ENCODE measurements at places on chromosomes 6 and 20.
A peak's percentile ranks its signal among the peaks of the same experiment; 100 is the strongest.

- no peaks in the 10 kb centered on the region for H3K27me3 ChIP-seq
- peak; percentile 69 for DNase-seq
- peaks cover 33% of the 10 kb centered on the region for H3K36me3 ChIP-seq
- H3K4me1 ChIP-seq = peaks cover 35% of the 10 kb centered on the region
- peak overlapping the region; percentile 98 for H3K27ac ChIP-seq
Measured at GRCh38 chr20:17969278-17969883, 563 bp downstream of the MGME1 start.

DNA sequence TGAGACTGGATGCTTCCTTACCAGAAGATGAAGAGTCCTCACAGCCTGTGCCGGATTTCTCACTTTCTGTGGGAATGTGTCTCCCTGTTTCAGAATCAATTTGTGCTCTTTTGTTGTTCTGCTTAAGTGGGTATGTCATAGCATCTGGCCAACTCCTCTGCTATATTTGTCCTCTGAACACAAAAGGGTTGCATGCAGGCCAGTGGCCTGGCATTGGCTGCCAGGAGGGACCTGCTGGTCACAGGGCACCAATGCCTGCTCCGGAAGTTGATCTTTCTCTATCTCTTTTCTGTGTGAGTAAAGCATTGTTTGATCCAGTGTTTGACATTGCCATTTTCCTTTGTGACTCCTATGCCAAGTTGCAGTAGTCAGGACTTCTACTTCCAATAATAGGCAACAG, 47.8 kb downstream of the JARID2 start:
- no peak overlapping the region for H3K27ac ChIP-seq
- H3K4me1 ChIP-seq = peaks cover 16% of the 10 kb centered on the region

DNA sequence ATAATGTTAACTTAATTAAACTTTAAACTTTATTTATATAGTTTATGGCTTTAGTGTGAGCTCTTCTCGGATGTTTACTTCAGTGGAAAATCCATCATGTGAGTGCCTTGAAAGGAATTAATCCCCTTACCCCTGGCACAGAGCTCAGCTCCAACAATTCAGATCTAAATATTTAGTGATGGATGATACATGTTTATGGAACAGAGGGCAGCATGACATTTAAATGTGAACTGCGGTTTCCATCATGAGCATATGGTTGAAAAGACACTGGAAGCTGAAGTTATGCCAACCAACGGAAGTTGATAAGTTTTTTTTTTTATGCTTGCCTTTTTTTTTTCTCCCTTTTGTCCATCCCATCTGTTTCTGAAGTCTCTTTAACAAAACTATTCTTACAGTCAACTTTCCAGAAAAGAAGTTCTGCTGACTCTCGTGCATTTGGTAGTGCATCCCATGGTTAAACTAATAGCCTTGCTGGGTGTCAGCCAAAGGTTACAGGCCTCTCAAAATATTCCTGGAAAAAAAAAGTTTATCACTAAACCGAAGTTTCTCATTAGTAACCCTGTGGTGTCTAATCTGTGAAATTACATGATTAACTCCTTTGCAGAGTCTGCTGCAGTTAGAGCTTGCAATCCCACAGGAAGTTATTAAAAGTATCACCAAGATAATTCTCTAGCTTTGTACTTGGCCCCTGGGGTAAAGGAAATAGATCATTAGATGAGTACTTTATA, 243.9 kb upstream of the TCF21 start:
- no peaks in the 10 kb centered on the region for H3K27me3 ChIP-seq
- peaks cover 6% of the 10 kb centered on the region for H3K36me3 ChIP-seq
- no peak for DNase-seq
- H3K27ac ChIP-seq = peak overlapping the region; percentile 51

GRCh38 chr20:43736588-43737158, 9.9 kb upstream of the GTSF1L start:
- no peak overlapping the region for H3K27ac ChIP-seq
- no peak overlapping the region for H3K4me3 ChIP-seq
- H3K27me3 ChIP-seq = peaks cover 14% of the 10 kb centered on the region
- no peak for DNase-seq
- H3K36me3 ChIP-seq = no peaks in the 10 kb centered on the region

DNA sequence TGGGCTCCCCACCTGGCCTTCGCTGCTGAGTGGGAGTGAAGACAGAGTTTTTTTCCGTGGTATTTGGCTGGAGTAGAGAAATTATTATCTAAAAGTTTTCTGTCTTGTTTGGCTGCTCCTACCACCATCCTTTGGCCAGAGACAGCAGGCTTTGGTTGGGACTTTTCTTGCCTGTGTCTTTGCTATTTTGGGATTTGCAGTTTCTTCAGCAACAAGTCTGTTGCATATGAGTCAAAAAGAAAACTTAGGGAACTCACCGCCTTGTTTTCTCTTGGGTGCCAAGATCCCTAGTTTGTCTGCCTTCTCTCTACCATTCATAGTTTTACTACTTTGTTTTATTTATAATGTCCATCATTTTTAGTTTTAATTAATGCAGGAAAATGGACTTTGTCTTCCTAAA, 683.8 kb downstream of the DOK5 start:
- no peak for DNase-seq
- H3K27ac ChIP-seq = no peak overlapping the region
- no peaks in the 10 kb centered on the region for H3K36me3 ChIP-seq
- no peaks in the 10 kb centered on the region for H3K27me3 ChIP-seq
- H3K4me1 ChIP-seq = no peaks in the 10 kb centered on the region

DNA sequence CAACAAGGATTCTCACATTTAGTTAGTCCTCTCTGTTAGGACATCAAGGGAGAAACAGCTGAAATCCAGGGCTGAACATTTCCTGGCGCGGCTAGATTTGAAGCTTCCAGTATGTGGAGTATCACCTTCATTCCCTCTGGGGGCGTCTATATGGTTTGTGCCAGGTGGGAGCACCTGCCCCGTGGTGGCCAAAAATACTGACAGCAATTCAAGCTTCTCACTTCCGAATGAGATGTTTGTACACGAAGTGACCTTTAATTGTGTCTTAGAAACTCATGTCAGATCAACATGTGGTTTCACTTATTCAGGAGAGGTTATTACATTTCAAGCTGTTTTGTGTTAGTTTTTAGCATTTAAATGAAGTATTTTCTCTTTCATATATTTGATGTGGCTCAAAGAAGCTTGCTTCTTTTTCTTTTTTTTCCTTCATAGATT, 67.3 kb upstream of the ZNF217 start:
- H3K4me1 ChIP-seq = peaks cover 22% of the 10 kb centered on the region
- no peak overlapping the region for H3K27ac ChIP-seq
- no peaks in the 10 kb centered on the region for H3K36me3 ChIP-seq
- H3K4me3 ChIP-seq = no peak overlapping the region
- no peaks in the 10 kb centered on the region for H3K27me3 ChIP-seq
- no peak for DNase-seq

- DNase-seq = no peak
- H3K27me3 ChIP-seq = peaks cover 62% of the 10 kb centered on the region
- no peaks in the 10 kb centered on the region for H3K4me1 ChIP-seq
- no peaks in the 10 kb centered on the region for H3K36me3 ChIP-seq
- H3K27ac ChIP-seq = no peak overlapping the region
- no peak overlapping the region for H3K4me3 ChIP-seq
Measured at GRCh38 chr6:71045296-71045695, 88.4 kb upstream of the B3GAT2 start.

GRCh38 chr6:87419266-87419665, 11.5 kb downstream of the CFAP206 start:
- no peak overlapping the region for H3K4me3 ChIP-seq
- H3K36me3 ChIP-seq = no peaks in the 10 kb centered on the region
- H3K27me3 ChIP-seq = no peaks in the 10 kb centered on the region
- DNase-seq = no peak
- H3K4me1 ChIP-seq = no peaks in the 10 kb centered on the region

- H3K36me3 ChIP-seq = peaks cover 49% of the 10 kb centered on the region
- H3K4me1 ChIP-seq = peaks cover 34% of the 10 kb centered on the region
- no peak for DNase-seq
- H3K4me3 ChIP-seq = no peak overlapping the region
Measured at GRCh38 chr6:52505726-52506409, 71.0 kb downstream of the TRAM2 start.

DNA sequence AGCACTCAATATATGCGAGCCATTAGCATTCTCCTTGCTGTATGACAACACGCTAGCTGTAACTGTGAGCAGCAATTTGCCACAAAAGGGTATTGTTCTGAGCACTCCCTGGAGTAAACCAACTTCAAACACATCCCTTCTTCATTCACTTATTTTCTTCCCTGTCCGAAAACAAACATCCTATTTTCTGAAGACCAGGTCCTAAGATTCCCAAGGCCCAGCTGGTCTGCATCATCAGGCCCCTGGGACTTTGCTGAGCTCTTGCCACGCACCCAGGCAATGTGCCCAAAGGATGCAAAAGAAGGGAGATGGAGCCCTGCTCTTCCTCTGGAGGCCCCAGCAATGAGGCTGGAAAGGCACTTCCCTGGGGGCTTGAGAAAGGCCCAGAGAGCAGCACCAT, 118.1 kb downstream of the PREX1 start:
- no peak overlapping the region for H3K4me3 ChIP-seq
- no peaks in the 10 kb centered on the region for H3K36me3 ChIP-seq
- DNase-seq = no peak
- H3K27me3 ChIP-seq = no peaks in the 10 kb centered on the region

GRCh38 chr6:144809120-144809519, 524.0 kb downstream of the UTRN start:
- no peaks in the 10 kb centered on the region for H3K27me3 ChIP-seq
- no peak overlapping the region for H3K4me3 ChIP-seq
- H3K4me1 ChIP-seq = peaks cover 8% of the 10 kb centered on the region
- H3K36me3 ChIP-seq = no peaks in the 10 kb centered on the region
- DNase-seq = peak; percentile 4

GRCh38 chr6:74574794-74575193, 631.1 kb downstream of the COL12A1 start:
- DNase-seq = peak; percentile 44
- no peaks in the 10 kb centered on the region for H3K36me3 ChIP-seq
- no peak overlapping the region for H3K4me3 ChIP-seq
- H3K27ac ChIP-seq = no peak overlapping the region
- peaks cover 19% of the 10 kb centered on the region for H3K4me1 ChIP-seq

DNA sequence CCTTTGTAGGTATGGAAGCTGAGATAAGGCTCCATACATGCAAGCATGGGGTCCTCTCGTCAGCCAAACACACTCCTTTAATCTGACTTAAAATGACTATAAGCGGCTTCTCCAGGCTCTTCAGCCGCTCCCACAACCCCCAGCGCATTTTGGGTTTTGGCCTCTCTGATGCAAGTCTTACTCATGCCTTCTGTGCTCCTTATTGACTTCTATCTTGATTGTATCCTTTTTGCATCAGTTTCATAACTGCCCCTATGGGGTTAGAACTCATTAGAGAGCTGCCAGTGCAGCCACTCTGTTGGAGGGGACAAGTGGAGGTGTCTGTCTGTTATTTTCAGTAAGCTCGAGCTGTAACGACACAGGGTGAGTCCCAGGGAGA, 70.1 kb upstream of the TAB2 start:
- H3K4me1 ChIP-seq = peaks cover 22% of the 10 kb centered on the region
- DNase-seq = no peak
- no peaks in the 10 kb centered on the region for H3K27me3 ChIP-seq
- H3K4me3 ChIP-seq = no peak overlapping the region

- no peak overlapping the region for H3K4me3 ChIP-seq
- H3K27ac ChIP-seq = no peak overlapping the region
- H3K27me3 ChIP-seq = no peaks in the 10 kb centered on the region
- no peaks in the 10 kb centered on the region for H3K36me3 ChIP-seq
Measured at GRCh38 chr6:170280689-170281045, 10.2 kb downstream of the DLL1 start.

DNA sequence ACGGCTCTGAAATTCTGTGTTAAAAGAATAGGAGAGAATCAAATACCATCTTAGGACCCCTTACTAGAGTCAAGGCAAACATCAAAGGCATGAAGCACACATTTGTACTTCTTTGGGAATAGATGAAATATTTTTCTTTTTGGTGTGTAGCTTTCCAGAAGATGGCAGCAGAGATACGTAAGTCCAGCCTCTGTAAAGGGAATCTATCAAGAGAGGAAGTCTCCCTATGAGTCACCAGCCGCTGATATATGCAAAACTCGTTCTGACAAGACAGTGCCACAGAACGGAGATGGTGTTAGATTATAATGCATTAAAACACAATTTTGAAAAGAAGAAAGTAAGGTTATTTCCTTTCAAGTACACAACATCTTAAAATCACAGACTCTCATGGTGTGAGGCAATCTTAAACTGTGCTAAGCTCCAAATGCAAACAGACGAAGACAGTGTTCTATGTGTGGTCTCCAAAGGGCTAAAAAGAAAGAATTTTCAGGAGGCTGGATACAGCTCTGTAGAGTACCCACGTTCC, 120.0 kb upstream of the AGPAT4 start:
- H3K27ac ChIP-seq = no peak overlapping the region
- H3K4me3 ChIP-seq = no peak overlapping the region
- peak; percentile 91 for DNase-seq

GRCh38 chr6:17091122-17091521, 10.7 kb upstream of the STMND1 start:
- H3K4me1 ChIP-seq = no peaks in the 10 kb centered on the region
- no peak for DNase-seq
- no peaks in the 10 kb centered on the region for H3K36me3 ChIP-seq
- H3K4me3 ChIP-seq = no peak overlapping the region

DNA sequence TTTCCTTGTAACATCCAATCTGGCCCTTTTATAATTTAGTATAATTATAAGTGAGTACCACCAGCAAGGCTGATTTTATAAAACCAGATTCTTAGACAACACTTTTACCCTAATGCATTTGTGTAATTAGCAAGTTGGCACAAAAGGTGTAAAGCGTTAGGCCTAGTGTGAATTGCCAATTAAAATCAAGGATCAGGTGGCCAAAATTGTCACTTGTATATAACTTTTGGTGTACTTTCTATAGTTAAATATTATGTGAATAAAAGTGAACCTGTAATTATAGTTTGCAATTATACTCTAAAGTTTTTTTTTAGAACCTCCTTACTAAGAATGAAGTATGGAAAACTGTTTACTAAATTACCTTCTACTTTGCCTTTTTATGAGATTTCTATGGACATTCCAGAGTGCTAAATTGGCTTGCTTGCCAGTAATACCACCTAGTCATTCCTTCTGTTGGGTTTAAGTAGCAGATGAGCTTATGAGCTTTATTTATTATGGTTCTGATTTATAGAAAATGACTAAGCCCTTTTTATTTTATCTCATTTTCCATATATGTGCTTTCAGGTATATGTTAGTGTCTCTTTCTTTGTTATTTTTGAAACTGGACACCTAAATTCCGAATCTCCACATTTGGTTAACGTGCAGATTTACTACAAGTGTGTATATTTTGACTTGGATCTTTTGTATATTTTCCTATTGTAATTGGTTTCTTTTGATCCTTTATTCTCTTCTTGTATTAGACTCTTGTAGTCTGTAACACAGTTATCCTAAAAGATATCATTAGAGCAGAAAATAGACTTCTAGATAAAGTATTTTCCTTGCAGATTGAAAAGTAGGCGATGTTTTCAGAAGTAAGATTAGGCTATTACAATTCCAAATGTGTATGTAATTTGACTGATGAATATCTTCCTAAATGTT, 3.9 kb downstream of the STXBP5 start:
- peak; percentile 36 for DNase-seq
- peaks cover 11% of the 10 kb centered on the region for H3K4me1 ChIP-seq
- peak overlapping the region; percentile 99 for H3K27ac ChIP-seq
- H3K27me3 ChIP-seq = no peaks in the 10 kb centered on the region

All from MCF 10A (cell line).